ENCODE measurements at places on chromosomes 5 and 9.

GRCh38 chr5:158920736-158921135 is 179.0 kb downstream of the EBF1 start:
- no peak for DNase-seq

GRCh38 chr5:139395844-139396640 is 1.1 kb upstream of the PROB1 start:
- no peak for DNase-seq

- DNase-seq, result no peak
Measured at GRCh38 chr9:5718296-5719032, 89.6 kb downstream of the RIC1 start.

- DNase-seq, result no peak
Measured at GRCh38 chr9:98962181-98962560, 18.5 kb downstream of the COL15A1 start.
